ENCODE measurements at places on chromosomes 16 and 17.

- peak; percentile 87 for DNase-seq
Observed at GRCh38 chr16:84532291-84532724, 27.8 kb upstream of the MEAK7 start.

- DNase-seq: no peak
Observed at GRCh38 chr17:68383120-68383442, 74.2 kb downstream of the WIPI1 start.

- DNase-seq: peak; percentile 95
Observed at GRCh38 chr17:17151962-17152361, 54.2 kb downstream of the PLD6 start.

- peak; percentile 79 for DNase-seq
Observed at GRCh38 chr17:81365148-81365600, 30.1 kb upstream of the BAHCC1 start.

DNA sequence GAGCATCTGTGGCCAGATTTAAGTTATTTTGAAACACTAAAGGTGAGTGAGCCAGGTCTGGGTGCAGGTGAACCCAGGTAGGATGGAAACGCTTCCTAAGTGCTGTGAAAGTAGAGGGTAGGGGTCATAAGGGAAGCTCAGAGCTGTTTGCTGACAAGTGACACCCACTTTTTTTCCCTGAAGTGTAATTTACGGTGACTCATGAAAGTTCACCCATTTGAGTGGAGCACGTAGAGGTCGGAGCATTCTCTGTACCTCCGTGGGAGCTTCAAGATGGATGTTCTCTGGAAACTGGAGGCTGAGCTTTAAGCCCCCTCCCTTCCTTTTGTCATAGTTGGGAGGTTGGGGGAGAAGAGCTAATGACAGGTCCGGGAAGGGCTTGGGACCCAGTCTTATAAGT is 44.3 kb downstream of the MPRIP start:
- no peak for DNase-seq

- DNase-seq: no peak
Observed at GRCh38 chr16:74742051-74742481, 32.6 kb downstream of the FA2H start.

DNA sequence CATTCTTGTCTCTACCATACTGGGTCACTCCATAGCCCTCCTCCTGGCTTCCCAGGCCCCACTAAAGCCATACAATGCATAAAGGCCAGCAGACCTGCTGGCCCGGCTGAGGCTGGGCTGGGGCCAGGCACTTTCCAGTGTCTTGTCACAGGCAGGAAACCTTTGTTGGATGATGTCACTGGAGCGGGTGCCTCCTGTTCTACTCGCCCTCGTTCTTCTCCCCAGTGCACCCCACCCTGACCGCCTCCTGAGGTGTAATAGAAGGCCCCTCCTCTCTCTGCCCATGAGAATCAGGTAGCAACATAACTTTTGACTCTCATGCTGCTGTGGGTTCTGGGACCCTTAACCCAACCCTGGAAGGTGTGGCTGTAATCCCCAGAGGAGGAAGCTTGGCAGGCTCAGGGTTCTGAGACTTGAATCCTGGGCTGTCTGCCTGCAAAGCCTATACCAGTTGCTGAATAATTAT is 54.2 kb upstream of the IL34 start:
- no peak for DNase-seq

GRCh38 chr17:7440113-7440833 is 961 bp downstream of the FGF11 start:
- peak; percentile 6 for DNase-seq

GRCh38 chr17:78174870-78175642 is 6.7 kb downstream of the SYNGR2 start:
- no peak for DNase-seq

GRCh38 chr17:79862771-79863440 is 23.7 kb upstream of the CBX4 start:
- DNase-seq: no peak

GRCh38 chr17:72813481-72813880 is 279.0 kb downstream of the SLC39A11 start:
- DNase-seq: no peak

- no peak for DNase-seq
Observed at GRCh38 chr16:21592191-21592590, 7.2 kb upstream of the METTL9 start.

Data from astrocyte of the spinal cord (primary cell).